Cerebellar nuclear complex (tissue), 1 donor: ENCODE measurements at places on chromosomes 7 and 10.

DNA sequence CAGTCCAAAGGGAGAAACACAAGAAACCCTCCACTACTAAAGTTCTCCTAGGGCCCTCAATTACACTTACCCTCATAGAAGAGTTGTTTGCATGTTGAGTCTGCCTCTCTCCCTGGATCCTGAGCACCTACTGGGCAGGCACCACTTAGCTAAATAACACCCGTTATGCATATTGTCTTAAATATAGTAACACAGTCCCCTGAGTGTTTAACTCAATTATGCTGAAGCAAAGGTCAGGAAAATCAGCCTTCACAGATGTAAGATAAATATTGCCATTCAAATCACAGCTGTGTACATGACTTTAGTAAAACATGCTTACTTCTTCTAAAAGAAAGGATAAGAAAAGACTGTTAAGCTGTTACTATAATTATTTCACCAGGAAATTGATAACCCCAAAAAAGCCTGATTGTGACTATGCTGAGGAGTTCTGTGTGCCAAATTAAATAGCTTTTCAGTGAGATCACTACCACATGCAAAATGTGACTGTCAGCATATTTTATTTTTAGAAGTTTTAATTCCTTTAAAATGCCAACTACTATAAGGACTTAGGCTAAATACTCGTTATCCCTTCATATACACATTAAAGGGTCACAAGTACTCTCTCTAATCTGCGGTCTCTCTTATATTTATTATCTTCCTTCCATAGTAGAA, 733.9 kb upstream of the PHF14 start:
- DNase-seq = no peak

- no peak for DNase-seq
These were observed 7.1 kb downstream of the MRC1 start for GRCh38 chr10:17816199-17816598.

- DNase-seq = no peak
These were observed 1262.6 kb upstream of the SORCS1 start for GRCh38 chr10:108427146-108427545.

GRCh38 chr7:66500087-66500486, 128.6 kb upstream of the KCTD7 start:
- DNase-seq = no peak

GRCh38 chr7:19916046-19916445, 142.6 kb upstream of the TMEM196 start:
- no peak for DNase-seq

DNA sequence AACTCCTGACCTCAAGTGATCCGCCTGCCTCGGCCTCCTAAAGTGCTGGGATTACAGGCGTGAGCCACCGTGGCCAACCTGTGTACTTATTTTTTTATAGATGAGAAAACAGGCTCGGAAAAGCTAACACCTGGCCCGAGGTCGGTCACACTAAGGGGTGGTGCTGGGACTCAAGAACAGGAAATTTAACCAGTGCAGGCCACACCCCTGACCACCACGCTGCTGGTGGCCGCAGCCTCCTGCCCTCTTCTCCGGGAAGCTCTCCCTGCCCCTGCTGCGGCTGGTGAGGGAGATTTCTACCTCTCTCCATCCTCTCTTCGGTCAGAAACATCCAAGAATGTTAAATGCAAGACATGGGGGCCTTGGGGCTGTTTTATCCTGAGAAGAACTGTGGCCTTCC, 63.2 kb downstream of the TNRC18 start:
- DNase-seq = no peak

DNA sequence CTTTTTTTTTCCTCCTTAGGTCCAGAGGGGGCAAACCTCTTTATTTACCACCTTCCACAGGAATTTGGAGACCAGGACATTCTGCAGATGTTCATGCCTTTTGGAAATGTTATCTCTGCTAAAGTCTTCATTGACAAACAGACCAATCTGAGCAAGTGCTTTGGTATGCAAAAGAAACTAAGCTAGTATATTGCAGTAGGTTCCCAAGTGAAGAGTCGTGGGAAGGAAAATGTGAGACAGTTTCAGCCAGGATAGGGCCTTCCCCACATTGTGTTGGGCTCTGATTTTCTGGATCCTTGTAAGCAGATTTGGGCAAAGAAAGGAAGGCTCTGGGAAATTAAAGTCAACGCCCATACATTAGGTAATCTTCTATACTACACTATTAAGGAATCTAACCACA, 285.6 kb downstream of the USP6NL start:
- DNase-seq = no peak

GRCh38 chr10:113958631-113959382, 84.9 kb upstream of the ADRB1 start:
- DNase-seq = no peak

DNA sequence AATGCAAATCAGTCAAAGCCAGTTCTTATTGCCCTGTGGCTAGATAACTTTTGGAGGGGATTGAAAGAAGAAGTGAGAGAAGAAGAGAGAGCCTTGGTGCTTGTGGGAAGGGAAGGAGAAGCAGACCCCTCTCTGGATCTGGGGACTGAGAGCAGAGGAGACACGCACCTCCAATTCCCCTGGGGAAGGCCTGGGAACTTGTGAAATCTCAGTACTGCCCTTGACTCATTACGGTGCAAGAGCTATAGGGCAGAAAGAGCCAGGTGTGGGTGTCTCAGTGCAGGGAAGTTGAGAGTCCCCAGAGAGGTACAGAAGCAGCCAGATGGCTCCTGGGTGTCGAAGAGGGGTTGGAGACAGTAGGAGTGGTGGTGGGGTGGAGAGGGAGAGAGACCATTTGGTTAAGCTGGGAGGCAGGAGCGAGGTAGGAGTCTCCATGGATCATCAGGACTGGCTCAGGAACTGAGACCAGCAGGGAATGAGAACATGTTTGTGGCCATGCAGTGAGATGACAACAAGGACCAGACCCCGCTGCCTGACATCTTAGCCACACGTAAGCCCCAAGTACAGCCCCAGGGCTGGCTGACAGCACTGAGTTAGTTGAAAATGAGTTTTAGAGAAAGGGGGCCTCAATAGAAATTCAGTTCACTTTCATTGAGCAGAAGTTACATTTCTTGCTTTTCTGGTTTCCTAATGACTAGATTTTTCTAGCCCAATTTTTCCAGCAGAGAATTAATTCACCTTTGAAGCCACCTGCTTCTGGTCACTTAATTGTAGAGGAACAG, 238.2 kb downstream of the BUB3 start:
- DNase-seq = no peak

DNA sequence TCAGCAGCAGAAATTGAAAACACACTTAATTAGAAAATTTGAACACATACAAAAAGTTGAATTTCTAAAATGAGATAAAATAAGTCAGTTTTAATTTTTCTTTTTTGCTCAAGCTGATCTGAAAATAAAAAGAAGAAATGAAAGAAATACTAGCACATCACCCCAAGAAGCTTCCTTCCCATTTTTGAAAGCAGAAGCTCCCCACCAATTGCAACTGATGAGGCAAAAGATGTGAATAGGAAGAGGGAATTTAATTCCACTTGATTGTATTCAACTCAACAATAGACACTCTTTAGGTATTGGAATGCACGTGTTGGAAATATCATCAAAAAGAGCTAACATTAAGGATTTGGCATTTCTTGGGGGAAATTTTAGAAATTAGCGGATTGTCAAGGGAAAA, 175.8 kb downstream of the TRIL start:
- DNase-seq = no peak

DNA sequence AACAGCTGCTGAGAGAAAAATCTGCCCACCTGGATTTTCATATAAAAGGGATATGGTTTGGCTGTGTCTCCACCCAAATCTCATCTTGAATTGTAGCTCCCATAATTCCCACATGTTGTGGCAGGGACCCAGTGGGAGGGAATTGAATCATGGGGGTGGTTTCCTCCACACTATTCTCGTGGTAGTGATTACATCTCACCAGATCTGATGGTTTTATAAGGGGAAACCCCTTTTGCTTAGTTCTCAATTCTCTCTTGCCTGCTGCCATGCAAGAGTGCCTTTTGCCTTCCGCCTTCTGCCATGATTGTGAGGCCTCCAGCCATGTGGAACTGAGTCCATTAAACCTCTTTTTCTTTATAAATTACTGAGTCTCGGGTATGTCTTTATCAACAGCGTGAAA, 20.8 kb upstream of the MKI67 start:
- DNase-seq = no peak

DNA sequence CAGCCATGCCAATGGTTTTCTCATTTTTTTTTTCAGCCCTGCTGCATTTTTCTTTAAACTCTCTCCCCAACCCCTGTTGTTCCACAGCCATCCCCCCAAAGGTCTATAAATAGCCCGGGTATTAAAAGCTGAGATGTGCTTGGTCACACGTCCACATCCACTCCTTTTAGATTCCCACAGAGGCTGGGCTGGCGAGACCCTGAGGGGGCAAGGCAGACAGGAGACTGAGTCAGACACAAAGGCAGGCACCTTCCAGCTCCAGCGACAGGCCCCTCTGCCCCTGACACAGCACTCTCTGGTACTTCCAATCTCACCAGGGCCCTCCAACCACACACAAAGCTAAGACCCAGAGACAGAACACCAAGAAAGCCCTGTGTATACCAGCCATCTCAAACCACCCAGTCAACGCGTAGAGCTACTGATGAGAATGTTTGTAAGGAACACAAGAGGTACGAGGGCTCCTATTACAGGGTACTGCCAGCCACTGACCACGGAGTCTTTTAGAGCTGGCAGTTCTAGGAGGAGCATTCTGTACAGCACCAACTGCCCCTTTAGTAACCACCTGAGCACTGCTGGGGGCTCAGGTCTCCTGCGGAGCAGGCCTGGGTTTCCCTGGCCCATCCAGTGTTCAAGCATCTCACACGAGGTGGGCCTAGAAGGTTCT, 64.2 kb upstream of the DDC start:
- DNase-seq = no peak

- no peak for DNase-seq
These were observed 8.6 kb upstream of the ZNF33B start for GRCh38 chr10:42646687-42647640.

- no peak for DNase-seq
These were observed 133.1 kb upstream of the AGK start for GRCh38 chr7:141418066-141418465.

DNA sequence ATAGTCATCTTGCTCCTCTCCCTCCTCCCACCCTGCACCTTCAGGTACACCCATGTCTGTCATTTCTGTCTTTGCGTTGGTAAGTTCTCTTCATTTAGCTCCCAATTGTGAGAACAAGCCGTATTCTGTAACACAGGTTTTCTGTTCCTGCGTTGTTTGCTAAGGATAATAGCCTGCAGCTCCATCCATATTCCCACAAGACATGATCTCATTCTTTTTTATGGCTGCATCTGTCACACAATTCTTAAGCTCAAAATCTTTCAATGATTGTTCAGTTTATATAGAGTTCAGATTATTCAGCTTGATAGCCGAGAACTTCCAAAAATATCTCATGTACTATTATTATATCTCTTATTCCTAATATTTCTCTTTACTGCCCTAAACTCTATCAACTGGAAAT, 16.0 kb upstream of the TMEM168 start:
- no peak for DNase-seq

- no peak for DNase-seq
These were observed 609 bp downstream of the DOCK4 start for GRCh38 chr7:112205343-112206237.

- no peak for DNase-seq
These were observed 81.1 kb downstream of the CTTNBP2 start for GRCh38 chr7:117791877-117792780.

- DNase-seq = no peak
These were observed 759.3 kb downstream of the LRMDA start for GRCh38 chr10:76190634-76191270.

DNA sequence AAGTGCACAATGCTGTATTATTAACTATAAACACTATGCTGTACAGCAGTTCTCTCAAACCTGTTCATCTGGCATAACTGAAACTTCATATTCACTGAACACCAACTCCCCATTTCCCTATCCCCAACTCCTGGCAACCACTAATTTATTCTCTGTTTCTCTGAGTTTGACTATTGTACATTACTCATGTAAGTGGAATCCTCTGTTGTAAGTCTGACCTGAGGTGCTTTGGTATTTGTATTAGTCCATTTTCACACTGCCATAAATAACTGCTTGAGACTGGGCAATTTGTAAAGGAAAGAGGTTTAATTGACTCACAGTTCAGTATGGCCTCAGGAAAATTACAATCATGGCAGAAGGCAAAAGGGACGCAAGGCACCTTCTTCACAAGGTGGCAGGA, 266.3 kb downstream of the PPP1R3A start:
- no peak for DNase-seq

DNA sequence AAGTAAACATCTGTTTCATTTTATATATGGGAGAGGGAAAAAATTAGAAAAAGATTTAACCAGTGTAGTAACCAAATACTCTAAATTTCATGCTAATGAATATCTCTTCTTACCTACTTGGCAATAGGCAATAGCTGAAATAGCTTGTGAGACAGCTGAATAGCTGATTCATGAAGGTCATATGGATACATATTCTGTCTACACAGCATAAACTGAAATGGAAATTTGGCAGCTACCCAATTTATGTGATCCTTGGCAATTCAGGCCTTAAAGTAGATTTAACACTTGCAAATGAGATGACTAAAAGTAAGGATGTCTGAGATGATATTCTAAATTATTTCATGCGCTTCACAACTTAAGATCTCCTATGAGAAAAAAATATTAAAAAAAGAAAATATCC, 261.2 kb upstream of the SEMA3A start:
- DNase-seq = no peak

DNA sequence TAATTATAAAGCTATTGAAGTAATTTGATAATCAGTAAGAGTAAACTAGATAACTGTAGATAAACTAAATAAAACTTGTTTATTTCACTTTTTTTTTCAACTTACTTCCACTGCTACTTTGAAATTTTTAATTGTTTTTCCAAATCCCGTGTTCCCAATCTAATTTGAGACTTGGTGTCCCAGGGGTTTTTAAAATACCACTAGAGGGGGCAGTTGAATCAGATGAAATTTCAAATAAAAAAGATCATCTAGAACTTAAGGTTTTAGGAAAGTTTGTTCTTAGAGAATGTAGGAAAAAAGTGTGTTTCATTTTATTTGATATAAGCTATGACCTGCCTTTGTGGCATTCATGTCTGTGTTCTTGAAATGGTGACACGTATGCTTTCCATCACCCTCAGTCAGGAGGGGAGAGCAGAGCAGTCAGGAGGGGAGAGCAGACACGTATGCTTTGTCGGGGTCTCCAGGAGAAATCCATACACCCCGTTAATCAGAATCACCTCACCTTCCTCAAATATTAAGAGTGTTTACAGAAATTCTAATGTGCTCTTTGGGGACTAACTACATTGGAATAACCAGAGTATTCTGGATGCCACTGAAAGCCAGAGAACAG, 49.9 kb downstream of the C10orf67 start:
- DNase-seq = no peak

DNA sequence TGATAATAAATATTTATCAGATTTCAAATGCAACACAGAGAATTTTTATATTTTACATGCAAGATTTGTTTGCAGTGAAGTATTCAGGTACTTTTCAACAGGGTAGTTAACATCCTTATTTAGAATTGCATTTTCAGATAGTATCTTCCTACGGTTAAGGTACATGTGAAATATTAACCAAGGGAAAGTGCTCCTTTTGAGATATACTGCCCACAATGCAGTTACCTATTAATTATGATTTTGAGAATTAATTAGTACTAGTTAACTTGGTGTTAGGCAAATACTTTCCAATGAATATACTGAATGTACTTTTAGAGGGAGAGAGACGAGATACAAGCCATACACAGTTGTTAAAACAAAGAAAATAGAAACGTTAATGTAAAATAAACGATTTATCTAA, 206.2 kb upstream of the YAE1 start:
- DNase-seq = no peak
